ENCODE measurements at places on chromosomes 11 and 22.

GRCh38 chr22:19755145-19755710, 5.3 kb upstream of the TBX1 start:
- no peak for DNase-seq

- no peak for DNase-seq
Observed at GRCh38 chr11:31421820-31422219, 52.2 kb downstream of the DNAJC24 start.

DNA sequence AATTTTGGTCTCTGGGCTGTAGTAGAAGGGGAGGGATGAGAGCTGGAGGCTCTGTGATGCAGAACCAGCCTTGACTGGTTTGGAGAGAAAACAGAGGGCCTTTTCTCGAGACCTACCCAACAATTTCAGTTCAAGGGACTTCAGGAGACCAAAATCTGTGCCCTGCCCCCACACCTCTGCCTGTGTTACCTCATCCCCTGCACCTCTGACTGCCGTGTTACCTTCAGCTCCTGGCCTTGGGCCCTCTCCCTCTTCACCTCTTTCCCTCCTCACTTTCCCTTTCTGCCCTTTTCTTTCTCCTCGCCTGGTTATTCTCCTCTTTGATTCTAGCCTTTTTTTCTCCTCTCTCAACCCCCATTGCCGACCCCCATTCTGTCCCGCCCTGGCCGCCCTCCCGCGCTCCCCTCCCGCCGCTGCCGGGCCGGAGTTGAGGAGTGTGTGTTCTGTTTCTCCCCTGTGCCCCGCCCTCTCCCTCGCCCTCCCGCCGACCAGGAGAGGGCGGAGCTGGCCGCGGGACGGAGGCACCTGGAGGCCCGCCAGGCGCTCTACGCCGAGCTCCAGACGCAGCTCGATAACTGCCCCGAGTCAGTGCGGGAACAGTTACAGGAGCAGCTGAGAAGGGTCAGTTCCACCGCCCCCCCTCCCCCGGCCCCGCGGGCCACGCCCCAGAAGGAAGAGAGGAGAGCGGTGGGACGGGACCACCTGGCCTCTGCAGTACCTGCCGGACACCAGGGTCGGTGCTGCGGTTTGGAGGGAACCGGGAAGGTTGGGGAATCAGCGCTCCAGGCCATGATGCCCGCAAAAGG, 27.2 kb downstream of the PHLDB1 start:
- DNase-seq = no peak

- DNase-seq = no peak
Observed at GRCh38 chr11:111209543-111210355, 35.8 kb upstream of the POU2AF2 start.

DNA sequence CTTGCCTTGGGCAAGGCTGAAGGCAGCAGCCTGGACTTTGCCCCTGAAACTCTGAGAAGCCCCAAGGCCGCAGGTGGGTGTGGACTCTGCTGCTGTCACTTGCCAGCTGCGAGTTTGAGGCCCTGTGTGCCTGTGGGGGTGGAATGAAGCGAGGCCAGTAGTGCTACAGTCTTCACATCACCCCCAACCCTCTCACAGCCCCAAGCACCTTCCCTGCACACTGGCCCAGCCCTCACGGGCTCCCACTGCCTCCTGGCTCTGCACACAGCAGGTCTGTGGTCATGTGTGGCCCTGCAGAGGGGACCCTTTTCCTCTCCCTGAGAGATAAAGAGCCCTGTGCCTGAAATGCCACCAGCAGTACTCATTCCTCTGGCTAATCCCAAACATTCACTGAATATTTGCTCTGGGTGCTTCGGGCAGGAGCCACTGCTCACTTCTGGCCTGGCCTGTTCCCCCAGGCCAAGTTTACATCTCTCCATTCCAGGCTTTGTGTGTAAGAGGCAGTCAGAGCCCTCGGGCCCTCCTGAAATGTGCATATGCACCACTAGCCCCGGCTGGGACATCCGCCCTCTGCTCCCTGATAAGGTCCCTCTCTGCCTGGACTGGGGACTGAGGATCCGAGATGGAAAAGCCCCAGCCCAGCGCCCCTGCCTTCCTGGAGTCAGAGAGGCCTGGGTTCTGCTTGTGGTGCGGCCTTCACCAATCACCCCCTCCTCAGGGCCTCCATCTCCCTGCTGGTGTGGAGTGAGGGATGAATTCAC, 17.7 kb downstream of the MGAT3 start:
- no peak for DNase-seq

DNA sequence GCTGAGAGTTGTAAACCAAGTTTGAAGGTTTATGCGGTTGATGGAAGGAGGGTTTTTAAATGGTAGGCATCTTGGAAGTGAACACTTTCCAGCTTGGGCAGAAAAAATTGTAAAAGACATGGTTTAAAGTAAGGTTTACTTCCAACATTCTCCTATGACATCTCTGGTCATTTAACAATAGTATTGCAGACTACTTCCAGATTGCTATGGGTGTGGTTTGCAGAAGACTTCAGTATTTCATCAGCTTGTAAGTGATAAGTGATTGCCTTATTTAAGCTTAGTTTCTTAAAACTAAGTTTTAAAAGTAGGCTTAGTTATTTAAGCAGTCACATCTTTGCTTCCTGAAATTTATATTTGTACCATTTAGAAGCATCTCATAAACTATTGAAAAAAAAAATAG, 7.2 kb upstream of the STT3A start:
- DNase-seq = no peak

DNA sequence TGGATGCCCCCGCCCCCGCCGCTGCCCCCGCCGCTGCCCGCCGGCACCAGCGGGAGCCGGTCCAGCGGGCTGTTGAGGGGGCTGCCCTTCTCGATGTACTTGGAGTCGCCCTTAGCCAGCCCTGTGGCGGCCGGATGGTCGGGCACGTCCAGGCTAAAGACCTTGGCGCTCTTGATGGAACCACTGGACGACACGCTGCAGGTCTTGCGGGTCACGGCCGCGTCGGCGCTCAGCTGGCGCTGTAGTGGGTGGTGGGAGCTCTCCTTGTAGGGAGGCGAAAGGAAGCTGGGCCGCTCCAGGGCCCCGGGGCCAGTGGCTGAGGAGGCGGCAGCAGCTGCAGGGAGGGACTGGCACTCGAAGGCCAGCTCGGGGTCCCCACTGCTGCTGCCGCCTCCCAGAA, 53.8 kb downstream of the ELFN2 start:
- DNase-seq = no peak

- DNase-seq = no peak
Observed at GRCh38 chr11:1060852-1061616, 13.6 kb upstream of the MUC2 start.

DNA sequence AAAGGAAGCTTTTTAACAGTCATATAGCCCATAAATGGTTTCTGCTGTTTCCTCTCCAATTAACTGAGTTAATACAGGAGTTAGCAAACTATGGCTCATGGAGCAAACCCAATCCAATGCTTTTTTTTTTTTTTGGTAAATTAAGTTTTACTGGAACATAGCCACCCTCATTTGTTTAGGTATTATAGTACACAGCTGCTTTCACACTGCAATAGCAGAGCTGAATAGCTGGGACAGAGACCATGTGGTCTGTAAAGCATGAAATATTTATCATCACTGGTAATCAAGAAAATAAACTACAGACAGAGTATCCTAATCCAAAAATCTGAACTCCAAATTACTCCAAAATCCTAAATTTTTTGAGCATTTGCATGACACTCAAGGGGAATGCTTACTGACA, 53.7 kb downstream of the RDX start:
- DNase-seq = no peak

DNA sequence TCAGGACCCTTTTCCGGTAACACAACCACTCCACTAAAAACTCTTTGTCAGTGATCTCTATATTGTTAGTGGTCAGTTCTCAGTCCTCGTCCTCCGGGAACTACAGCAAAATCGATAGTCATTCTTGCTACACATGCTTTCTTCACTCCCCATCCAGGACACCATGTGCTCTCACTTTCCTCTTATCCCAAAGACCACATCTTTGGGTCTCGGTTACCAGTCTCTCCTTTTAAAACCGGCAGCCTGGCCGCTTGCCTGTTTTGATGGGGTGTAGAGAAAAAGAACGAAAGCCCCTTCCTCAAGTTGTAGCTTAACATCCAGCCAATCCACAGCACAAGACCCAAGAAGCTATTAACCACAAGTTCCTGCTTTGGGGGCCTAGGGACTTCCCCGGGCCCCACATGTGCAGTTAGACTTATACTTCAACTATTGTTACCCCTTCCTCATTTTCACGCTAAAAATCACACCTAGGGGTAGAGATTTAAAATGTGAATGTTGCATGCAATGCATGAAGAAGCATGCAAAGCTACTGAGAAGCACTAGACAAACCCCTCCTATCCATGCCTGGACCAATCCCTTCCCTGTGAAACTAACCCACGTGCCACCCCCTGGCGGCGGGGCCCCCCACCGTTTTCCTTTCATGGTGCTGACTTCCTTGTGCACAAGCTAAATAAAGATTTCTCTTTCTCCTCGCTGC, 1.5 kb upstream of the TOLLIP start:
- DNase-seq = no peak

- DNase-seq = no peak
Observed at GRCh38 chr11:113531575-113532451, 56.6 kb upstream of the DRD2 start.

All from bone marrow (tissue), 2 donors.